Keratinocyte (primary cell): ENCODE measurements at places on chromosomes 7 and 10. TPM values are rescaled to one million over a fixed set of nuclear protein-coding genes. Genes with fewer than 3 reads are reported as not detected.

Gene METTL27
- 0.90 to 1.4 TPM (median 0.97 TPM) in 3 replicates for polyA plus RNA-seq

DNA sequence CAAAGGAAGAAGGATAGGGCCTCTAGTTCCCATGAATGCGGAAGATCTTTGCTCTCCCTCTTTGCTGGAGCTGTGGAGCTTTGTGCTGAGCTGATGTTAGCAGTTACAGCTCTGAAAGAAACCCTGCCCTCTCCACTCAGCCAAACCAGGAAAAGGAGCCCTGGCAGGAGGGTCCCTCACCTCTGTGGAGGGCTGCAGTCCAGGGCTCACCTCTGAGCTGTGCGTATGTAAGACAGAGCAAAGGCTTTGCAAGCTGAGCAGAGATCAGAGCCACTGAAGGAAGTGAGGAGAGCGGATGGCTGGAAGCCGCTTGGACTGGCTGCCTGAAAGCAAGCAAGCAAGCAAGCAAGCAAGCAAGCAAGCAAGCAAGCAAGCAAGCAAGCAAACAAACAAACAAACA is 84.7 kb downstream of the RAMP3 start:
- no peak overlapping the region for H3K4me3 ChIP-seq
- peaks cover 3% of the 10 kb centered on the region for H3K27me3 ChIP-seq
- no peaks in the 10 kb centered on the region for H3K36me3 ChIP-seq
- H3K27ac ChIP-seq: no peak overlapping the region

Gene AKR1C4
- not detected in 3 replicates for polyA plus RNA-seq

Gene TNPO3
- polyA plus RNA-seq: 28.8 to 45.3 TPM (median 35.1 TPM) in 3 replicates

GRCh38 chr10:2949948-2950354 is 117.4 kb upstream of the PFKP start:
- no peaks in the 10 kb centered on the region for H3K36me3 ChIP-seq
- no peak overlapping the region for H3K27ac ChIP-seq
- DNase-seq: no peak

GRCh38 chr10:31170636-31171035 is 139.0 kb upstream of the ZNF438 start:
- H3K4me1 ChIP-seq: no peaks in the 10 kb centered on the region
- no peak overlapping the region for H3K4me3 ChIP-seq
- no peaks in the 10 kb centered on the region for H3K36me3 ChIP-seq
- no peaks in the 10 kb centered on the region for H3K27me3 ChIP-seq

Gene SMO
- polyA plus RNA-seq: 3.9 to 6.2 TPM (median 6.2 TPM) in 3 replicates

GRCh38 chr7:117282239-117282812 is 40.5 kb downstream of the WNT2 start:
- H3K36me3 ChIP-seq: no peaks in the 10 kb centered on the region
- H3K4me3 ChIP-seq: no peak overlapping the region
- peaks cover 12% of the 10 kb centered on the region for H3K4me1 ChIP-seq
- DNase-seq: no peak
- H3K27ac ChIP-seq: no peak overlapping the region
- H3K27me3 ChIP-seq: no peaks in the 10 kb centered on the region

GRCh38 chr10:132757171-132757570 is 28.8 kb downstream of the NKX6-2 start:
- no peak overlapping the region for H3K4me3 ChIP-seq
- no peaks in the 10 kb centered on the region for H3K36me3 ChIP-seq
- H3K27ac ChIP-seq: no peak overlapping the region
- DNase-seq: no peak
- no peaks in the 10 kb centered on the region for H3K27me3 ChIP-seq

DNA sequence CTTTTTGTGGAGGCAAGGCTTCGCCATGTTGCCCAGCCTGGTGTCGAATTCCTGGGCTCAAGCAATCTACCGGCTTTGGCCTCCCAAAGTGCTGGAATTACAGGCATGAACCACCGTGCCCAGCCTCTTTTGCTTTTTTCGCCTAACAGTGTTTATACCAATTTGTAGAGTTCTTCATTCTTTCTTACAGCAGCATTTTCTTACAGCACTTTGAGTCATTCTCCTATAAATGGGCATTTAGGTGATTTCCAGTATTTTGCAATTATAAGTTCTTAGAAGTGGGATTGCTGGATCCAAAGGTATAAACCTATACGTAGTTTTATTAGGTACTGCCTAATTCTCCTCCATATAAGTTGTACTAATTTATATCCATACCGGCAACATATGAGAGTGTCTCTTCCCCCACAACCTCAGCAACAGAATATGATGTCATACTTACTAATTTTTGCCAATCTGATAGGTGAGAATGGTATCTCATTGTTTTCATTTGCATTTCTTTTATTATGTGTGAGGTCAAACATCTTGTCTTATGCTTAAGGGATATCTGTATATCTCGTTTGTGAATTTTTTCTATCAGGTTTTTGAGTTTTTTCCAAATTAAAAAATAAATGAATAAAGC is 39.1 kb downstream of the SUFU start:
- no peaks in the 10 kb centered on the region for H3K27me3 ChIP-seq
- H3K4me1 ChIP-seq: peaks cover 4% of the 10 kb centered on the region
- no peak for DNase-seq
- no peak overlapping the region for H3K4me3 ChIP-seq
- no peak overlapping the region for H3K27ac ChIP-seq

- H3K36me3 ChIP-seq: no peaks in the 10 kb centered on the region
- no peak overlapping the region for H3K27ac ChIP-seq
- H3K27me3 ChIP-seq: peaks cover 4% of the 10 kb centered on the region
- no peaks in the 10 kb centered on the region for H3K4me1 ChIP-seq
These were observed 82.8 kb upstream of the EEPD1 start for GRCh38 chr7:36070230-36070629.

GRCh38 chr7:114786455-114786854 is 135.4 kb upstream of the MDFIC start:
- no peaks in the 10 kb centered on the region for H3K27me3 ChIP-seq
- H3K27ac ChIP-seq: no peak overlapping the region
- no peak for DNase-seq
- H3K4me3 ChIP-seq: no peak overlapping the region
- H3K36me3 ChIP-seq: no peaks in the 10 kb centered on the region

DNA sequence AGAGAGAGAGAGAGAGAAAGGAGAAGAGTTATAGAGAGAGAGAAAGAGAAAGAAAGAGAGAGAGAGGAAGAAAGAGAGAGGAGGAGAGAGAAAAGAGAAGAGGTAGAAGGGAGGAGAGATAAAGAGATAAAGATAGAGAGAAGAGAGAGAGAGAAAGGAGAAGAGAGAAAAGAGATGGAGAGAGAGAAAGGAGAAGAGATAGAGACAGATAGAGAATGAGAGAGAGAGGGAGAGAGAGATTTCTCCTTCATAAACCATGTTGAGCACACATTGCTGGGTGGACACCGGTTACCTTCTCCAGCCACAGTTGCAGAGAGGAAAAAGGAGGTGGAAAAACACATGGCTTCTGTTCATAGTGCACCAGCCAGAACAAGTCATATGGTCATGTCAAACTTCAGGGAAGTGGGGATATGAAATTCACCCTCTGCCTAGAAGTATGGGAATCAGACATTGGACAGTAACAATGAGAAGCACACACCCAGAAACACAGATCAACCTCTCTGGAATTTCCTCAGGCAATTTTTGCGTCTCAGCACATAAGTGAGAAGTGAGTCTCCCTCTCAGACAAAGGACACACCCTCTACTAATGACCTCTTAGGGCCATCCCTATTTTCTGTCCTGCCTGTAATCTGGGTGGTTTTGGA is 172.5 kb upstream of the SVIL start:
- no peaks in the 10 kb centered on the region for H3K27me3 ChIP-seq
- H3K27ac ChIP-seq: peak overlapping the region; percentile 75
- DNase-seq: peak; percentile 57
- no peak overlapping the region for H3K4me3 ChIP-seq
- H3K36me3 ChIP-seq: no peaks in the 10 kb centered on the region

DNA sequence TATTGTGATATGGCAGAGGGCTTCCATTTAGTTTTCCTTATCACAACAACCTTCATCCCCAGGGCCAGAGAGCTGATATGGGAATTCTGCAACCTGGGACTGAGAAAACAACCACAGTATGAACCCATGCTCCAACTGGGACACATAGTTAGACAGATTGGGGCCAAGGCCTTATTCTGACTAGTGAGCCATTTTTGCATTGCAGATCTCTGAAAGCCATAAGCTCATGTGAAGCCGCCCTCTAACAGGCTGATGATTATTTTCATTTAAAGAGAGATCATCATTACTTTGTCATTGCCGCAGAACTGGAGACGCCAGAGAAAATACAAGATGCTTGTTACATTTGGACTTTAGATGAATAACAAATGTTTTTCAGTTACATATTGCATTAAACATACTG is 791.7 kb upstream of the POM121L12 start:
- no peaks in the 10 kb centered on the region for H3K4me1 ChIP-seq
- H3K36me3 ChIP-seq: no peaks in the 10 kb centered on the region
- no peak overlapping the region for H3K4me3 ChIP-seq
- no peaks in the 10 kb centered on the region for H3K27me3 ChIP-seq
- DNase-seq: no peak

Gene CUL2
- polyA plus RNA-seq: 19.9 to 39.7 TPM (median 20.7 TPM) in 3 replicates

- H3K4me3 ChIP-seq: no peak overlapping the region
- H3K27me3 ChIP-seq: peaks cover 87% of the 10 kb centered on the region
- no peak overlapping the region for H3K27ac ChIP-seq
These were observed 2.9 kb downstream of the PLXNA4 start for GRCh38 chr7:132573251-132573955.

DNA sequence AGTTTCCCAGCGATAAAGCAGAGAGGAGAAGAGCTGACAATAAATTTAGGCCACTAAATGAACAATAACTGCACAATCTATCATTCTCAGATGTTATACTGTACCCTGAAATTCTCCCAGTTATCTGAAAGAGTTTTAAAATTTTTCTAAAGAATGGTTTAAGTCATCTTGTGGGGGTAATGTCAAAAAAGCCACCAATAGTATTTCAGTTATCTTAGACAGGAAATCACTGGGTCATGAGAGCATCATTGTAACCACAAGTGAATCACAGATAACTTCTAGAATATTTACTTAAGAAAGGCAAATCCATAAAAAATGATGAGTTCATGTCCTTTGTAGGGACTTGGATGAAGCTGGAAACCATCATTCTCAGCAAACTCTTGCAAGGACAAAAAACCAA is 147.1 kb downstream of the DNAJB9 start:
- H3K4me3 ChIP-seq: no peak overlapping the region
- no peak overlapping the region for H3K27ac ChIP-seq

Gene STEAP4
- 0.52 to 5.8 TPM (median 2.0 TPM) in 3 replicates for polyA plus RNA-seq

- H3K27me3 ChIP-seq: no peaks in the 10 kb centered on the region
- H3K27ac ChIP-seq: no peak overlapping the region
- H3K4me3 ChIP-seq: no peak overlapping the region
- H3K4me1 ChIP-seq: peaks cover 23% of the 10 kb centered on the region
- no peak for DNase-seq
These were observed 28.5 kb downstream of the VPS41 start for GRCh38 chr7:38880454-38880853.

DNA sequence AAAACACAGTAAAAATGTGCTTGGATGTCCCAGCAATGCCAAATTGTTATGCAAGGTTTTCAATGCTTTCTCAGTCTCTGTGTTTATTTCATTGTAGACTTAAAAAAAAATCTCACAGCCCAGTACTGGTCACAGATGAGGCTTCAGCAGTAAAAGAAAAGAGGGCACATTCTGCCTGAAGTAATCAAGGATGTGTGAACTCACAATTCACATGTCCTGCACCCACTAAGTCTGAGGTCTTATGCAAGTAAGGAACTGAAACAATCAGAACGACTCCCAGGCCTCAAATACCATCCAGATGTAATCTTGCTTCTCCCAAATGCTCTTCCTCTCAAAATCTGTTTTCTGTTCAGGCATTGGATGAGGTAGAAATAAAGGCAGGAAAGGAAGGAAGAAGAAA is 33.7 kb downstream of the ADRB1 start:
- no peaks in the 10 kb centered on the region for H3K27me3 ChIP-seq
- DNase-seq: no peak
- no peaks in the 10 kb centered on the region for H3K4me1 ChIP-seq
- H3K27ac ChIP-seq: no peak overlapping the region

Gene PIK3CG
- polyA plus RNA-seq: not detected in 3 replicates

- DNase-seq: no peak
- H3K4me3 ChIP-seq: no peak overlapping the region
- no peaks in the 10 kb centered on the region for H3K4me1 ChIP-seq
- H3K27ac ChIP-seq: no peak overlapping the region
These were observed 45.1 kb downstream of the WIPI2 start for GRCh38 chr7:5234852-5235831.

Gene ASAH2
- polyA plus RNA-seq: 1.6 to 4.7 TPM (median 1.7 TPM) in 3 replicates

Gene HMX3
- not detected in 3 replicates for polyA plus RNA-seq

Gene FXYD4
- not detected in 3 replicates for polyA plus RNA-seq

GRCh38 chr10:55400075-55400849 is 599.2 kb upstream of the PCDH15 start:
- no peaks in the 10 kb centered on the region for H3K27me3 ChIP-seq
- DNase-seq: no peak
- no peak overlapping the region for H3K27ac ChIP-seq
- no peak overlapping the region for H3K4me3 ChIP-seq
- H3K36me3 ChIP-seq: no peaks in the 10 kb centered on the region
- H3K4me1 ChIP-seq: no peaks in the 10 kb centered on the region
